Ureter (tissue), 1 donor: ENCODE measurements at places on chromosomes 2 and 18. TPM values are rescaled to one million over a fixed set of nuclear protein-coding genes. Genes with fewer than 3 reads are reported as not detected.

DNA sequence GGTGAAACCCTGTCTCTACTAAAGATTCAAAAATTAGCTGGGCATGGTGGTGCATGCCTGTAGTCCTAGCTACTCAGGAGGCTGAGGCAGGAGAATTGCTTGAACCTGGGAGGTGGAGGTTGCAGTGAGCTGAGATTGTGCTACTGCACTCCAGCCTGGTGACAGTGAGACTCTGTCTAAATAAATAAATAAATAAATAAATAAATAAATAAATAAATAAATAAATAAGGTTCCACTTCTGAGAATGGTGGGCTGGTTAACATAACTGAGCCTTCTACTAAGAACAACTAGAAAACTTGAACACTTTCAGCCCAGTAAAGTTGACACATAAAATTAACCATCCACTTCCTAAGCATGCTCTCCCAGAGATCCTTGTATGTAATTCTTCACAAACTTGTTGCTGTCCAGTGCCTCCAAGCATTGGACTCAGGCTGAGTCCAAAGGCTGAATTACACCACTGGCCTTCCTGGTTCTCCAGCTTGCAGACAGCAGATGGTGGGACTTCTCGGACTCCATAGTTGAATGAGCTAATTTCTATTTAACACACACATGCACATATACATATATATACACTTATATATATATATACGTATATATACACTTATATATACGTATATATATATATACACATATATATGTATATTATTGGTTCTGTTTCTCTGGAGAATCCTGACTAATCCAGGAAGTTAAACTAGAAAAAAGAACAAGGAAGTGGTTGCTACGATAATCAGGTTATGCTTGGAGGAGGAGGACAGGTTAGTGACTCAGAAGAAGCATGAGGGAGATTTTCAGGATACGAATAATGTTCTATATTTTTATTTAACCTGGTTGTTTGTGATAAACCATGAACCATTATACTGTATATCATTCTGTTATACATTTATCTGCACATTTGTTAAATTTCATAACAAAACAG lies 348.8 kb downstream of the METTL4 start:
- no peak for DNase-seq

DNA sequence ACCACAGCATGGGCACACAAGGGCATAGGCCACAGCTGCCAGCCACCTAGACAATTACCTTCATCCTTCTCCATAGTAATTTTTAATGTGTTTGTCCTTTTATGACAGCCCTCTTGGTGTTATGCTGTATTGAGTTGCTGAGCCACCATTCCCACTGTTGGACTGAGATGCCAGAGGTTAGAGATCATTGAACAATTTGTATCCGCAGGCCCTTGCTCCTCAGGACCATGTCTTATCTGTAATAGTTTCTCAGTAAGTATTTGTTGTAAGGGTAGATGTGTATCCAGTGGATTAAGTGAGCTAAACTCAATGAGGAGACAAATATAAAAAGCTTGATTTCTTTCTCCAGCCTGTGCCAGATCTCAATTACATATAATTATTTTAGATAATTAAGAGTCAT lies 832.8 kb upstream of the ID2 start:
- no peak for DNase-seq

DNA sequence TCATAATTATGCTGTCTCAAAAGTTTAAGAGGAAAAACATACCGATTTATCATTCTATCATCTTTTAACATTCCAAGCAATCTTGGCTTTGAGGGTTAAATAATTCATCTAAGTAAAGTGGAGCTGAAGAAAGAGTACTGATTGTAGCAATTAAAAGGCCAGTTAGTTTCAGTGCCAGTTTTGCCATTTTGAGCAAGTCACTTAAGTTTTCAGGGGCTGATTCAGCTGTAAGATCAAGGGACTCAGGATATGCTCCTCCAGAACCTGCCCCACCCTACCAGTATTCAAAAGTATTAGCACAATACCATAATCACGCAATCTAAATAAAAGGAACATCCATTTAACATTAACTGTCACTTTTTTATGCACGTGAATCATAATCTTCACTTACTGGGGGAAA lies 1.9 kb downstream of the SS18 start:
- DNase-seq: no peak

- DNase-seq: no peak
These were observed 38.4 kb upstream of the CELF4 start for GRCh38 chr18:37604032-37604431.

DNA sequence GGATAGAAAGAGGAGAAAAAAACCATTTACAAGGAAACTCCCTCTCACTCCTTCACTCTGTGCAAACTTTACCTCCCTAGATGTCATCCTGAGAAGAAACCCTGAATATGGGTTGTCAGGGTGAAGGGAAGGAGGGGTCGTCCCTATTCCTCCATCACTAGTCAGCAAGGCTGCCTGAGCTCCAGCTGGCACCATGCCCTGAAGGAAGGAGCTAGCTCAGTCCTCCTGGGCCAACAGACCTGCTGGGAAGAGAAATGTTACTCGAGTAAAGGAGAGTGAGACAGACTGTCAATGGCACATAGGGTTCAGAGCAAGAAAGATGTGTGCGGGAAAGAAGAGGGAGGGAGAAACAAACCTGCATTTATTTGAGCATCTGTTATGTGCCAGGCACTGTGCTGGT lies 18.3 kb upstream of the EPAS1 start:
- DNase-seq: no peak

- DNase-seq: no peak
These were observed 191.9 kb upstream of the TCF4 start for GRCh38 chr18:55779691-55780585.

GRCh38 chr18:58691256-58691655 lies 20.0 kb downstream of the MALT1 start:
- no peak for DNase-seq

NEU2 gene
- total RNA-seq: not detected

RNPEPL1 gene
- 57.3 TPM for total RNA-seq

ADD2 gene
- total RNA-seq: 2.1 TPM
